ENCODE measurements at places on chromosomes 7 and 10.

- DNase-seq = no peak
Measured at GRCh38 chr7:8536431-8536830, 103.0 kb downstream of the NXPH1 start.

GRCh38 chr10:43421519-43421918 is 12.5 kb upstream of the HNRNPF start:
- DNase-seq = no peak

- DNase-seq = no peak
Measured at GRCh38 chr7:43834463-43835251, 34.7 kb downstream of the MRPS24 start.

DNA sequence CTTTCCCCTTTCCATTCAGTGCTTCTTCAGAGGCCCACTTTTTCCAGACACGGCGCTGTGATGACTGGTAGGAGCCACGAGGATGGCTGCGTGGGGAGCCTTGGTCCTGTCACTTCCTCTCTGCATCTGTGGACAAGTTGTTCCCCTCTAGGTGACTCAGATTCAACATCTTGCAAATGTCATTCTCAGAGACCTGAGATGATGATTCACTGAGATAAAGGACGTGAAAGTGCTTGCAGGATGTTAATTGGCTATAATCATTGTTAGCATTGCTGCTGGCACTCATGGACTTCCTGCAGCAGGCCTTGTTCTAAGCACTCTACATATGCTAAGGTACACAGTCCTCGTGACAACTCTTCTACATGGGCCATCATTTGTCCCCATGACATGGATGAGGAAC is 489.8 kb upstream of the ZMIZ1 start:
- DNase-seq = no peak

DNA sequence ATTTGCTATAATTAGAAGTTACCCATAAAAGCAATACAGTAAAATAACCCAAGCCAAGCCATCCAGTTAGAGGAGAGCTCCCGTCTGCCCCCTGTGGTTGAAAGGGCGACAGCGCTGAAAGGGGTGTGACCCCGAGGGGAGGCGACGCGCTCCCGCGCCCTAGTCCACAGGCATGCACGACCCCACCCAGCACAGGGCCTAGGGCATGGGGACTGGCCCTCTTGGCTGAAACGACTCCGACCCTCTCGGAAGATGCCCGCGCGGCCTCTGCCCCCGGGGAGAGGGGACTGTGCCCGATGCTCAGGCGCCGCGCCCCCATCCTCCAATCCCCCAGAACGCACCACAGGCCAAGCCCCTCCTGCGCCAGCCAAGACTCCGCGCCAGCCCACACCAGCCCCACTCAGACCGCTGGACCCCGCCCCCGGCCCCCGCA is 64.0 kb downstream of the CSGALNACT2 start:
- no peak for DNase-seq

- no peak for DNase-seq
Measured at GRCh38 chr7:5657901-5658300, 123.6 kb downstream of the RNF216 start.

All from NCI-H446 (cell line).